LoVo (cell line): ENCODE measurements at places on chromosomes 12 and 14.

DNA sequence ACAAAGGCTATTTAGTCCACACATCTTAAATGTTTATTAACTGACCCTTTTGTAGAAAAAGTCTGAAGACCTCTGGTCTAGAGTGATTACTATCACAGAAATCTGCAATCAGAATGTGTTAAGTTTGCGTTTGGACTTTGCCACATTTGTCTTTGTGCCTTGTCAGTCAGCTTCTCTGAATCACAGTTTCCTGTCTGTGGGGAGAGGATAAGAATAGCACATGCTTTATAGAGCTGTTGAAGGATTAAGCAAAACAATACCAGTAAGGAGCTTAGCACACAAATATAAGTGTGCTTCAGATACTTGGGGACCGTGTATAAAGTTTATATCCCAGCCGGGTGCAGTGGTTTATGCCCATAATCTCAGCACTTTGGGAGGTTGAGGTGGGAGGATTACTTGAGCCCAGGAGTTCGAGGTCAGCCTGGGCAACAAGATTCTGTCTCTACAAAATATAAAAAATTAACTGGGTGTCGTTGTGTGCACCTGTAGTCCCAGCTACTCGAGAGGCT lies 63.0 kb upstream of the BTG1 start:
- peak; percentile 70 for DNase-seq

DNA sequence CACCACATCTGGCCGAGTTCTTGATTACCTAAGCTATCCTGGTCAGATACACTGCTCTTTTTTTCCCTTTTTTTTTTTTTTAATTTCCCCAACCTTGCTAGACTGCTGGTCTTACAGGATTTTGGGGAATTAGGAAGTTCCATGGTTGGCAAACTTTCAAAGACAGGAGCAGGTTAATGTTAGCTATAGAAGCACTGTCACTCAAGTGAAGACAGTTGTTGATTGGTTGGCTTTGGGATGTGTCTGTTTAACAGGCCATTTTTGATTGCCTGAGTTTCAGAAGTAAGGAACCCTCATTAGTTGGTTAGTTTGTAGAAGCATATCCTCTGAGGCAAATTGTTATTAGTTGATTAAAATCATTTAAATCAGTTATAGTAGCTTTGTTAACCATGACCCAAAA lies 36.8 kb downstream of the RAP1B start:
- no peak for DNase-seq

GRCh38 chr14:55301437-55302121 lies 30.4 kb downstream of the FBXO34 start:
- no peak for DNase-seq

- DNase-seq, result no peak
Observed at GRCh38 chr12:49377386-49377785, 10.1 kb downstream of the SPATS2 start.

- no peak for DNase-seq
Observed at GRCh38 chr12:4189721-4190120, 83.8 kb upstream of the CCND2 start.

DNA sequence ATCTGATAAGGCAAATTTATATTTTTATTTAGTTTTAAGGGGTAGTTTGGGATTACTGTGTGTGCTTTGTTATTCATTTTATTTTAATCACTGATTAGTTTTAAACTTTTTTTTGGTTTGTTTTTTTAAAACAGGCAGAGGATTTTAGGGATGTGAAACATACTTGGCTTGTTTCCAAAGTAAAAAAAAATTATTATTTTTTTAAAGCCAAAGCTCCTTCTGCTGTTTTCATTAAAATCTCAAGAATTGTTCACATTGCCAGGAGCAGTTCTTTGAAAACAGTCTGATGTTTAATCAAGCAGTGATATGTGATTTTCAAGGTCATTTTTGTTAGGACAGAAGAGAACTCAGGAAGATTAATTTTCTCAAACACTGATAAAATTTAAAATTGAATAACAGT lies 11.2 kb downstream of the TTC8 start:
- DNase-seq, result no peak

GRCh38 chr14:68781161-68782021 lies 11.5 kb downstream of the ZFP36L1 start:
- DNase-seq, result no peak

DNA sequence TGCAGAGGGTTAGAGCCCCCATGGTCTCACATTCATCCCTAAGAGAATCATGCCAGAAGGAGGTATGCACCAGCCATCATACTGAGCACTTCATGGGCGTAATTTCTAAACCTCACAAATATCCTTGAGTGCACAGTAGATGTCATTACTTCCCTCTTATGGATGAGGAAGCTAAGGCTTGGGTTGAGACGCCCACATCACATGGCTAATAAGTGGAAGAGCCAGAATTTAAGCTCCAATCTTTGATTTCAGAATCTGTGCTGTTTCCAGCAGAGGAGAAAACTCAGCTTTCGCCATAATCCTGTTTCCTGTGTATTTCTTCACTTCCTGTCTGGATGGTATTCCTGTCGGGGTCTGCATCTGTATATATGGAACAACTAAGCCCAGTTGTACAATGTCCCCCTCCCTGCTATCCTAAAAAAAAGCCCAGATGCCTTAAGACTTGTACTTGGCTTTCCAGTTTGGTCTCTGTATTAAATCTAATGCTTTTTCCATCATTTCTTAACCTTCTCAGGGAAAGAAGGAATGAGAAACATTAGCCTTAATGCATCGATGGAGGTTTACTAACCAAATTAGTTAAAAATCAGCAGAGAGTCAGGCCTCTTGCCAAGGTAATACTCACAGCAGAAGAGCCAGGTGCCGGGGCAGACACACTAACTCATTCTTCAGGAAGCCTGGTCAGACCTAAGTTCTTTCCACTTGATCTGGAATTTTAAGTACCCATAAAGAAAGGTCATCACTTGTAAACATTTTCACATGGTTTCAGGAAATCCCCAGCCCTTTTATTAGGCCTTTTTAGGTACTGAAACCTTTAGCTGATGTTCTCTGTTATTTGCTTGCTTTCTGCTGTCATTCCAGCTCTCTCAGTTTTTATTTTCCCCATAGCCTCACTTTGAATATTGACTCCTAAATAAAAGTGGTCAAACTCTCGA lies 5.3 kb downstream of the ISCU start:
- no peak for DNase-seq

- DNase-seq, result no peak
Observed at GRCh38 chr12:102808412-102808811, 108.6 kb downstream of the PAH start.

- no peak for DNase-seq
Observed at GRCh38 chr14:67556671-67557070, 23.6 kb downstream of the PLEKHH1 start.

GRCh38 chr12:54616933-54617680 lies 17.6 kb downstream of the LACRT start:
- no peak for DNase-seq

- no peak for DNase-seq
Observed at GRCh38 chr12:55915482-55915859, 12.2 kb downstream of the PYM1 start.

- DNase-seq, result no peak
Observed at GRCh38 chr12:86456776-86457175, 200.6 kb upstream of the MGAT4C start.

DNA sequence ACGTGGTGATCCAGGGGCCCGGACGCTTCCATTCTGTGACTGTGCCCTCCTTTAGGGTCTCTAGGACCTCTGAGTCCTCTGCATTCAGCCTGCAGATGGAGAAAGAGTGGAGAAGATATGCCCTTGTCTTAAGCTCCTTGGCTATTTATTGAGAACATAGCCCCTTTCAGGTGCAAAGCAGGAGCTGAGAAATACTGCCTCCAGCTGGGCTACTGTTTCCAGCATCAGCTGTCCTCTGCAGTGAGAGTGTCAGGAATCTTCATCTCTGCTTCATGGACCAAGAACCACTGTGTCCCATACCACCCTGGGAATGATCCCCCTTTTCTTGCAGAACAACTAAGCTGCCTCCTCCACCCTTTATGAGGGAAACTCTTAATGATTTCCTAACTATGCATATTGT lies 47.8 kb upstream of the CEP83 start:
- no peak for DNase-seq

GRCh38 chr12:108587826-108588225 lies 10.1 kb downstream of the TMEM119 start:
- DNase-seq, result no peak

- DNase-seq, result no peak
Observed at GRCh38 chr12:120495186-120495730, 655 bp upstream of the DYNLL1 start.

DNA sequence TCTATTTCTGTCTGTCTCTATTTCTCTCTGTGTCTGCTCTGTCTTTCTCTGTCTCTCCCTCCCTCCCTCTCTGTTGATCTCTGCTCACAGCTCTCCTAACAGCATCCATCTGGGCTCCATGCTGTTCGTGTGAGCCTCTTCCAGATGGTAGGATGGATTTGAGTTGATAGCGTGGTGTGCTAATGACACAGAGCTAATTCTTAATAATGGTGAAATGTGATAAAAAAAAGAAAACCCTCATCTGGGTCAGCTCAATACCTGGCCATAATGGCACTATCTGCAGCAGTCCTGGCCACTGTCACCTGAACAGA lies 96.4 kb downstream of the AACS start:
- no peak for DNase-seq

DNA sequence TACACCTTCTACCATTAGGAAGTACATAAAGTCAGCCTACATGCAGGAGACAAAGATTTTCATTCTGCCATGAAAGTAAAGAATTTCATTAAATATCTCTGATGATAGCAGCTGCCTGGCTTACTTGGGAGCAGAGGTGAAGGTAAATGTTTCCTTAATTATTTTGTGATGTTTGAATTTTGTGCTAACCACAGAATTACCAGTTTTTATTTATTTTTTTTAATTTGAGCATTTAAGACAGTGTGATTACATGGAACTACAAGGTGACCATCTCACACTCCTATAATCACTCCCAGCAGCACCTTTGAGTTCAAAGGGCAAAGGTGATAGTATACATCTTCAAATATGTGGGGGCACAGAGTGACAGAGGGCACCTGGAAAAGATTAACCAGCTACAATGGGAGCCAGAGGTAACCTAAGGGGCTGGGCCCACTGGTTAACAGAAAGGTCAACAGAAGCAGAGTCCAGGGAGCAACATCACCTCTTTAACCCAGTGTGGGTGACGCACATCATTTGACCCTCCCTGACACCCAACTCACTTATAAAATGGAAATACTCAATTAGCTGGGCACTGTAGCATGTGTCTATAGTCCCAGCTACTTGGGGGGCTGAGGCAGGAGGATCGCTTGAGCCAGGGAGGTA lies 65.0 kb downstream of the GCH1 start:
- no peak for DNase-seq

DNA sequence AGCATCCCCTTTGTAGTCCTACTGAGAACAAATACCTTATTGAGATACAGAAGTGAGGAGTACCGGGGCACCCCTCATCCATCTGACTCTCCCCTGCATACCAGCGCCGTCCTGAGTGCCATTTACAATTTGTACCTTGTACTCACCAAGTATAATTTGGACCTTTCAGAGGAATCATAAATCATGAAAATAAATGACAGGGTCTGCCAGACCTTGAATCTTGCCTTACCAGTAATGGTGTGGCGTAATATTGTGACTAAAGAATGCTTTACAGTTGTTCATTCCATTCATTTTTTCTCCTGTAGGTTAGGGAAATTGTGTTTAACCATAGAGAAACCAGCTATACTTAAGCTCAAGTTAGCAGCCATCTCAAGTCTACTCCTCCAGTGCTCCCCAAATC lies 243.7 kb upstream of the RGS6 start:
- DNase-seq, result no peak

- DNase-seq, result no peak
Observed at GRCh38 chr12:2977776-2978175, 18.6 kb downstream of the TEAD4 start.

- DNase-seq, result no peak
Observed at GRCh38 chr12:106248846-106249371, 1.1 kb upstream of the CKAP4 start.

- no peak for DNase-seq
Observed at GRCh38 chr12:109811624-109811995, 21.6 kb downstream of the TRPV4 start.

- no peak for DNase-seq
Observed at GRCh38 chr12:130517588-130517987, 179.9 kb downstream of the PIWIL1 start.

GRCh38 chr14:79631276-79631675 lies 580.0 kb downstream of the DIO2 start:
- DNase-seq, result no peak

DNA sequence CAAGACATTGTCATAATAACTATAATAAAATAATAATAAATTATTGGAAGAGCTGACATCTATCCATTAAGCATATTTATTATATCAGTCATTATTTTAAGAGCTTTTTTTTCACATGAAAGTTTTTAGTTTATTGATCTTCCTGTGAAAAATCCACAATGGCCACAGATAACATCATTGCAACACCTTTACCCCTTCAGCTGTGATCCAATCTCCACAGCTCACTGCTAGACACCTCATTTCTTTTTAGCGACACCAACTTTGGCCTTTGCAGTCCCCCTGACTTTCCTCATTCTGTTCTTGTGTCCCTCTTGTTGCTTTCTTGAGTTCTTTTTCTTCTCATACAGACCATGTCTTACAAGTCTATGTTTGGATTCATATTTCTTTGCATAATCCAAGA lies 67.4 kb downstream of the STON2 start:
- no peak for DNase-seq

GRCh38 chr12:15268927-15269552 lies 47.8 kb upstream of the RERG start:
- peak; percentile 83 for DNase-seq

DNA sequence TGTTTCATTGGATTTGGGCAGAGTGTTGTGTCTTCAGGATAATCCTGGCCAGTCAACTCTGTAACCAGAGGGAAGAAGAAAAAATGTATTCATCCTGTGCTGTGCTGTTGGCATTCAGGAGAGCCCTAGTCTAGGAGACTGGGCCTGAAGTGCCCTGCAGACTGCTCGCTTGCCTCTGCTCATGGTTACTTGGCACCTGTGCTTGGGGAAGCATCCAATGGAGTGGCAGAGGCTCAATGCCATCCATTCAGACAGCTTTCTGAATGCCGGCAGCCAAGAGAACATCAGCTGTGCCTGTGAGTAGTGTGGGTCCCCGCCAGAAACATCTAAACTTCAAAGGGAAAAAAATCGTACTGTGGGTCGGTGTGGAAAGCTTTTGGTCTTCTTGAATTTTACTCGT lies 124.2 kb downstream of the SRGAP1 start:
- DNase-seq, result no peak

DNA sequence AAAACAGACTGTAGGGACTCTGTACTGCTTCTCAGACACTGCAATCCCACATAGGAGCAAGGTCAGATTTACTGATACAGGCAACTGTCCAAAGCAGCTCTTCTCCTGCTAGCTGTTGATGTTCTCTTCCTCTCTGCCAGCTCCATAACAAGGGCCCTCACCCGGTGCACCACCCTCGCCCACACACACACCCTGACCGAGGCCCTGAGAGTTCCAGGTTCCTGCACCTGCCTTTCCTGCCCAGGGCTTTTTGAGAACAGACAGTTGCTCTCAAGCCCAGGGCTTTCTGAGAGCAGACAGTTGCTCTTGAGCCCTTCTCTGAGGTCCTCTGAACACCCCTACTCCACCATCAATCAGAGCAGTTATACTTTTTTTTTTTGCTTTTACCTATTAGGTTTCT lies 233.8 kb upstream of the GARIN6 start:
- DNase-seq, result no peak
